EL (cell line): ENCODE measurements at places on chromosomes 5 and 9.

GRCh38 chr5:96278981-96279380 lies 154.1 kb downstream of the PCSK1 start:
- no peak for DNase-seq

DNA sequence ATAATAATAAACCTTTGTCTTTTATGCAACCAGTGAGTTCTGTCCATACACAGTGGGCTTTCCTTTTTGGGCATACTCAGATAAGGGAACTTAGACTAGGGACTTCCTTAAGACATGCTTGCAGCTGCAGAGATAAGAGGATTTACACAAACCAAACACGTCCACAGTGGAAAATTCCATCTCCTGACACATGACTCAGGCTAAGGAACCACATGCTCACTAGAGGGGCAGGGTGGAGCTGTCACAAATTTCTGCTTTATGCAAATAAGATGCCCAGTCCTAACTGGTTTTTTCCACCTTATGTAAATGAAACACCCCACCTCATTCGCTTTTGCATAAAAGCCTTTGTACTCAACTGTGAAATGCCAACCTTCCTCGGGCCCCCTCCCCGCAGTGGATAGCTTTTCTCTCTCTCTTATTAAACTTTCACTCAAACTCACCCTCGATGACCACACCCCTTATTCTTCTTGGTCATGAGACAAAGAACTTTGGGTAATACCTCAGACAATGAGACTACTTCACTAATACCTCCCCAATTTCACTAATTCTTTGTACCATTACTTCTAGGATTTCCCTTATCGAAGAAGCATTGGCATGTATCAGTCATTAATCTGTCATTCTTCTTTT lies 170.3 kb upstream of the FTMT start:
- no peak for DNase-seq

DNA sequence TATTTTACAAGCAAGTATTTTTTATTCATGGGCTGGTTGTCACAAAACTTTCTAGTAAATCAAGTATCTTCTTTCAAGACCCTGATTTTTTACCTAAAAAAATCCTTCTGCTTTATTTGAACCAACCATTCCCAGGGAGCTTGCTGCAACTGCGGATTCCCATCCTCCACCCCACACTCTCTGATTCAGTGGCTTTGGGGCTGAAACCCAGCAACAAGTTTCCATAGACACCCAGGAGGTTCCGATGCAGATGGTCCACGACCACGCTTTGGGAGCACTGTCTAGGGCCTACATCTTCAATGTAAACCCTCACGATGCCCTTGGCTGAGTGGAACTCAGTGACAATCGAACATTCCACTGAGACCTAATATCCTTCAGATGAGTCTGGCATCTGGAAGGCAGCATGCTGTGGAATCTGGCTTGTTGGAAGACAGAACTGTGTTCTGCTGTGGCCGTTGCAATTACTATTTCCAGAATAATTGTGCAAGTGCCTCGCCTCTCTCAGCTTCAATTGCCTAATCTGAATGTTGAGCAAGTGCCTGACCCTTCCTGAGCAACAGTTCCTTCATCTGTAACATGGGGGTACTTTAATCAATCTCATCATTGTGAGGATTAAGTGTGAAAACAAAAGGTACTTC lies 105.1 kb downstream of the INSYN2B start:
- DNase-seq: peak; percentile 4

GRCh38 chr9:133775951-133776905 lies 38.1 kb upstream of the SARDH start:
- DNase-seq: no peak

DNA sequence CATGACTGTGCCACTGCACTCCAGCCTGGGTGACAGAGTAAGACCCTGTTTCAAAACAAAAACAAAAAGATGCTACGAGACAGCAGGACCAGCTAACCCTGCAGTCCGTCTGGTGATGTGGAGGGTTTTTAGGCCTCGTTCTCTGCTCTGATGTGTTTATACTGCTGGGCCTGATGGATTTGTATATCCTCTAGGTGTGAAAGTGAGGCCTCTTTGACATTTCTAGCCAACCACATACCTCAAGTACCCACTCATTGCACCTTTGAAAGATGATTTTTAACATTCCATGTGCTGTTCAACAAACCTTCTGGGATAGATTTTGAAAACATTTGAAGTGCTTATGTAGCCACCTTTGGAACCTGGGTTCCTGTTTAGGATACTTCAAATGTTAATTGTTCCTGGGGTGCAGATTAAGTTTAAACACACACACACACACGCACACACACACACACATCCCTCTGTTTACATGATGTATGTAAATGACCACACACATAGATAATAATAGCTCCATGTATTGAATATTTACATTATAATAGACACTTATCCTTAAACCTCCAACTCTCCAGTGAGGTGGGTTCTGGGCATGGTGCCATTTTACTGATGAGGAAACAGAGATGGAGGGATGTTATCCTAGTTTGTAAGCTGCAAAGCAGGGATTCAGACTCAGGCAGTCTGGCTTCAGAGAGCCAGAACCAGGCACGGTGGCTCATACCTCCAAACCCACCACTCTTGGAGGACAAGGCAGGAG lies 48.8 kb upstream of the GOLPH3 start:
- peak; percentile 15 for DNase-seq

DNA sequence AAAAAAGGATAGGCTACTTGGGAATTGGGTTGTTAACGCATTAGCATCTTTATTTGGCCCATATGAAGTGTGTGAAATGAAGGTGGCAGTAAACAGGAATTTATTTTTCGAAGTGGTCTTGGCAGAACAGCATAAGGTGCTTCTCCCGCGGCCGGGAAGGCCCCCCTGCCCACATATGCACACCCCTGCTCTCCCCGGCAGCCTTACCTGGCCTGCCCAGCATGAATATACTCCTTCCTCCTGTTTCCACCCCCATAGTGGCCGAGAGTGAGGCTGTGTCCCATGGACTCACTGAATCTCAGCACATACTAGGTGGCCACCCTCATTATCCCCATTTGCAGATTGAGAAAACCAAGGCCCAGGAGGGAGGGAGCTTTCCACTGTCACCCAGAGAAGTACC lies 54.0 kb upstream of the OLFM1 start:
- no peak for DNase-seq

GRCh38 chr9:84139296-84140070 lies 158.9 kb downstream of the RMI1 start:
- peak; percentile 7 for DNase-seq

GRCh38 chr5:83472508-83473345 lies 1.2 kb downstream of the VCAN start:
- DNase-seq: peak; percentile 5

DNA sequence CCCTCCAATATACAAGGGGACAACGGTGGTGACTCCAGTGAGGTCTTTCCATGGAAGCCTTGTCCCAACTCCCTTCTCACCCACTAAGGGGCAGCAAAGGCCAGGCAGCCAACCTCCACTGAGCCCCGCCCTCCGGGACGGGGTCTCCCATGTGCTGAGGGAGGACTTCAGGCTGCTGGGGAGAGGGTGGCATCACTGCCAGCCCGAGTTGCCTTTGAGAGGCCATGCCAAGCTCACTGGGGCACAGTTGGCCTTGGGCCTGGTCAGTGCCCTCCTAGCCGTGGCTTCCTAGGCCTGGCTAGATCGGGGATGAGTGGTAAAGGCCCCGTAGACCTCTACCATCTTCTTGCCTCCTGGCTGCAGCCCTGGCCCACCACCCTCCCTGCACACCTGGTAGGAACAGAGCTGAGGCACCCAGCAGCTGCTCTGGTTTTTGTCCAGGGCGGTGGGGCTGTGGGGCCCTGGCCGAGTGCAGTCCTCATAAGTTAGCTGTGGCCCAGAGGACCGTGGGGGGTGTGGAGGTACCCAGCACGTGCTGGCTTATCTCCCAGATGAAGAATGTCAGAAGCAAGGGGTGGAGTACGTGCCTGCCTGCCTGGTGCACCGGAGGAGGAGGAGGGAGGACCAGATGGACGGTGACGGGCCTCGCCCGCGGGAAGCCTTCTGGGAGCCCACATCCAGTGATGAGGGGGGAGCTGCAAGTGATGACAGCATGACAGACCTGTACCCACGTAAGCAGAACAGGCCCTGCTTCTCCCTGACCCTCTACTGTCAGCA lies 3.2 kb downstream of the SURF2 start:
- no peak for DNase-seq

DNA sequence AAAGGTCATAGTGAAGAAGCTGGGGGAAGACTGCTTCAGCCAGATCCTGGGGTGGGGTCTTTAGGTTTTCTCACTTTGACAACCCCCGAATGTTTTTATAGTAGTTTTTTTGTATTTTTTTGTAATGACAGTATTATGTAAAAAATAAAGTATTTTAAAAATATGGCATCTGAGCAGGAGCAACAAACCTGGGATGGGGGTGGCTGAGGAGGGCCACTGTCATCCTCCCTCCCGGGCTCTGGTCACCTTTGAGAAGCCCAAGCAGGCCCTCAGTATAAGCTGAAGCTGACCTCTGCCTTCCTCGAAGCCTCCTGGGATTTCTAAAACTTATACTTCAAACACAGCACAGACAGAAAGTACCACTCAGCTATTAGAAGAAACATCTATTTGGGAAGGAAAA lies 8.7 kb downstream of the DNAJB5 start:
- DNase-seq: no peak

DNA sequence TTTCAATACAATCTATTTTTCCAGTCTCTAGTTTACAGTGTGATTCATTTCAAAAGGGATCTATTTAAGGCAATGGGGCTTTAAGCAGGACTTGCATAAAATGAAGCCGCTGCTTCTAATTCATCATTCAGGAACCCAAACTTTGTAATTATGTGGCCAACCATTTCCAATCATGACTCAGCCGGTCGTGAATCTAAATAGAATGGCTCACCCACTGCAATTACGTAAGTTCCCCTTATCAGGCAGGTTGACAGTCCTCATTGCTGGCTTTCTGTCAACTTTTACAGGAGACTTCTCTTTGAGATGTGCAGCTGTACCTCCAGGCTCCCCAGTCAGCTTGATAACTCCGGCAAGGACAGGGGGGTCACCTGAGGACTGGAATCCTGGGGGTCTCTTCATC lies 152.8 kb upstream of the DAP start:
- DNase-seq: peak; percentile 96

DNA sequence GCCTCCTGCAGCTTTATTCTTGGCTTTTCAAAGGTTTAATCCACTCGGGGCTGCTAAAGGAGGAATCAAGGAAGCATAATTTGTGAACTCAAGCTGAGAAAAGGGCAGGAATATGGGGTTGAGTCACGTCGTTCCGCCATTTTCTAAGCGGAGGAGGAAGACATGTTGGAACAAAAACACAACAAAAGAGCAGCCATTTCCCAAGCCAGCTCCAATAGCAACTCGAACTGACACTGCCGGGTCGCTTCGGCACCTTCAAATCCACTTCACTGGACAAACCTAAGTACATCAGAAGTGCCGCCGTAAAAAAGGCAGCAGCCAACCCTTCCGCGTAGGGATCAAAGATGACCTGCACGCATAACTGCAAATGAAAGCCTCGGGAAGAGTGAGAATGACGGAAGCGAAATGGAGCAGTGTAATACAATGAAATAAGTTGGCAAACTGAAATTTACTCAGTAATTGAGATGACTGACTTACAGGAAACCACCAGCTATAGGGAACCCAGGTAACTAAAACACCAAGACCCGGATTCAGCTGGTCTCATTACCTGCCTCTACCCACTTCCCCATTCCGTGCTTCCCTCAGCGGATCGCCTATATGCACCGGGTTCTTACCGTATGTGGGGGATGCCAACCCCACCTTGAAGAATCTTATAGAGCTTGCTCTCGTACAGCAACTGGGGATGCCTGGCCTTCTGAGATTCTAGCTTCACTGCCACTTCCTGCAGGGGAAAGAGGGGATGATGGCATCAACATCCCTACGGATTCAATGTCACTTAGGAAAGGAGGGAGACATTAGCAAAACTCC lies 1.6 kb downstream of the CSNK1A1 start:
- peak; percentile 59 for DNase-seq

DNA sequence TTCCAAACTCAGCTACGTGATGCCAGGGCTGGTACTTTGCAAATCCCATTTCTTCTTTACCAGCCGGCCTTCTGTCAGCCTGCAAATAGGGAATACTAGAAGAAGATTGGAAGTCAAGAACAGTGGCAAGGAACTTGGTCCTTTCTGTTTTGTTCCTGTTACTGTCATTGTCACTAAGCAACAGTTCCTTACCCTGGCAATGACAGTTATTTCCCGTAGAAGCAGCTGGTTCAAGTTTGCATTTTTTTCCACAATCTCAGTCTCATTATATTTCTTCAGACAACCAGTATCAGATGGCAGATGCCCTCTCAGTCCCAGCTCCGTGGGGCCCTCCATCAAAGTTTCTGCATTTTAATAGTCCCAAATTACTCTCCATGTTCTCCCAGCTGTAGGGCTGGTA lies 9.1 kb upstream of the C1QTNF2 start:
- no peak for DNase-seq

GRCh38 chr9:18972675-18973074 lies 60.3 kb downstream of the SAXO1 start:
- no peak for DNase-seq

GRCh38 chr5:6308683-6309082 lies 69.7 kb downstream of the MED10 start:
- no peak for DNase-seq

- no peak for DNase-seq
These were observed 895.6 kb downstream of the TLE1 start for GRCh38 chr9:80793706-80794105.

GRCh38 chr9:17166346-17166745 lies 31.5 kb downstream of the CNTLN start:
- no peak for DNase-seq

DNA sequence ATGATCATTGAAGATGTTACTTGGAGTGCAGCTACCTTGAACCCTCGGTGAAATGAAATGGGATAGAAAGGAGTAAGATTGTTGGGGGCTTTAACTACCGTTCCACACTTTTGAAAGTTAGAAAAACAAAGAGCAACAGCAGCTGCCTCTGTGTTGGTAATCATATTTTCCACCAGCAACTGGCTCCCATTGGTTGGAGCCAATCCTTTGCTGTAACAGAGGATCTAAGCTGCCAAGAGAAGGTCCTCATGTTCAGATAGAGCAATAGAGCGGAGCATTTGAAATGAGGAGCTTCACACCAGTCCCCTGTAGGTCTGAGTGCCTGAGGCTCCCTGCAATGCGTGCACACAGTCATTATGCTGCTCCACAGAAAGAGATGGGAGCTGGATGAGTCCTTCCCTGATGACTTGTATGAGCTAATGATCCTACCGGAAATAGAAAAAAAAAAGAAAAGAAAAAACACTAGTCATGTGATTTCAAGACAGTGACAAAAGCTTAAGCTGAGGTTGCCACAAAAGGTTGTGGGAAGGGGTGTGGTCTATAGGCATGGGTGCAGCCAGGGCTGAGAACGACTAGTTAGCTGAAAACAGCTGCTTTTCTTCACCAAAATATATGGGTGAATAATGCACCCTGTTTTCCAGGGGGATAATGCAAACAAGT lies 300.7 kb downstream of the MLLT3 start:
- DNase-seq: no peak

DNA sequence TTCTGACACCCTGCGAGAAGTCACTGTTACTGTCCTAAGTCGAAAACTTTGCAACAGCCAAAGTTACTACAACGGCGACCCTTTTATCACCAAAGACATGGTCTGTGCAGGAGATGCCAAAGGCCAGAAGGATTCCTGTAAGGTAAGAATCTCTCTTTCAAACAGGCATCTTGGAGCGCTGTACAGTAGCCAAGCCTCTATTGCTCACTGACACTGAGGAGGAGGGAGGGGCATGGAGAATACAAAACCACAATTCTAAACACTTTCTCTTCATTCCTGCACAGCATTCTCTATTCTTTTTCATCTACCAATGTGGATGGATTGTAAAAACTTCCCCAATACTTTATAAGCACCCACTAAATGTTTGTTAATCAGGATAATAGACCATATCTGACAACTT lies 7.4 kb downstream of the GZMK start:
- DNase-seq: no peak
